ENCODE measurements at places on chromosomes 1 and 21.

DNA sequence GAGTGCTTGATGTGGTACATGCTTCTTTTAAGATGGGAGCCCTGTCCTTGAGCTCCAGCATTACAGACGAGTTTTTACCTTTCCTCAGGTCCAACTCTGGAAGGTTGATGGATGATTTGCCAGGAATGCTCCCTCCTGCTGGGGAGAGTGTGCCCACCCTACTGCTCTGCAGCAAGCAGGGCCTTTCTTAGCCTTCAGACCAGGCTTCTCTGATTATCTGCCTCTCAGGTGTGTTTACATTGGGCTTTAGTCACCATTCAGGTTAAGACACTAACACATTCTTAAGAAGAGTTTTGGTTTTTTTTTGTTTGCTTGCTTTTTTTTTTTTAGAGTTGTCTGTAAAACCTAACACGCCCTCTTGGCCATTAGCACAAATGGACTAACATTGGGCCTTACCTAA lies 301.8 kb downstream of the KCNT2 start:
- no peak for DNase-seq

- no peak for DNase-seq
Measured at GRCh38 chr1:209434066-209434465, 149.4 kb upstream of the CAMK1G start.

- DNase-seq = no peak
Measured at GRCh38 chr1:238257018-238257621, 366.4 kb upstream of the ZP4 start.

DNA sequence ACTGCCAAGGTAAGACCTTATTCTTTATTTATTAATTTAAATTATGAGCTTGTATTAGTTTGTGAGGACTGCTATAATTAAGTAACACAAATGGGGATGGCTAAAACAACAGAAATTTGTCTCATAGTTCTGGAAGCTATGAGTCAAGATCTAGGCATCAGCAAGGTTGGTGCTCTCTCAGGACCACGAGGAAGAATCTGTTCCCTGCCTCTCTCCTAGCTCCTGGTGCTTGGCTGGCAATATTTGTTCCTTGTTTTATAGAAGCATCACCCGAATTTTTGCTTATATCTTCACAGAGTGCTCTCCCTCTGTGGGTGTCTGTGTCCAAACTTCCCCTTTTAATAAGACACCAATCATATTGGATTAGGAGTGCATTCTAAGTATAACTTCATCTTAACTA lies 41.4 kb upstream of the CCDC190 start:
- DNase-seq = no peak

- no peak for DNase-seq
Measured at GRCh38 chr1:118297521-118297920, 112.5 kb upstream of the SPAG17 start.

DNA sequence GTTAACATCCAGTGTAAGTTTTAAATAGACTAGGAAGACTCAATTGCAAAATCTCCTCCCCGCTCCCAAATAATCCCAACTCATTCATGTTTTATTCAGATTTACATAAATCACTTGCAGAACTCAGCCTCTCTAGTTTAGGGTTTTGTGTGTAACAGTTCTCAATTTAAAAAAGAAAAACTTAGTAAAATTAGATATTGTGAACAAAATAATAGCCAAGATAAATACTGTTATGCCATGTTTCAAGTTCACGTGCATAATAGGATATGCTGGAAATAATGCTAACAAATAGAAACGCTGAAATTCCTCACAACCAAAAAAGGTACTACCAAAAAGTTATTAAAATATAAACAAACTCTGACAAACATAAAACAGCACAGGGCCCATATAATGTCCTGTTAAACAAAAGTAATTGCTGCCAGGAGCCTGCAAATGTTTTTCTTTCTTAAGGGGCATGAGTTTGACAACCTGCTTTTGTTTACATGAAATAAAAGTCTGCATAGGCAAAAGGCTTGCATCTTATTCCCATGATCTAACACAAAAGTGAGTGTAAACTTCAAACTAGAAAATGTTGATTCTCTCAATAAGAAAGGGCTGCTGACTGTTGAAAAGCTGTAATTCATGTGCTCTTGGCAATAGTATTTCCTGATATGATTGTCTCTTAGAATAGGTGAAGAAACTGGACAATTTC lies 2.9 kb downstream of the SERTAD4 start:
- no peak for DNase-seq

DNA sequence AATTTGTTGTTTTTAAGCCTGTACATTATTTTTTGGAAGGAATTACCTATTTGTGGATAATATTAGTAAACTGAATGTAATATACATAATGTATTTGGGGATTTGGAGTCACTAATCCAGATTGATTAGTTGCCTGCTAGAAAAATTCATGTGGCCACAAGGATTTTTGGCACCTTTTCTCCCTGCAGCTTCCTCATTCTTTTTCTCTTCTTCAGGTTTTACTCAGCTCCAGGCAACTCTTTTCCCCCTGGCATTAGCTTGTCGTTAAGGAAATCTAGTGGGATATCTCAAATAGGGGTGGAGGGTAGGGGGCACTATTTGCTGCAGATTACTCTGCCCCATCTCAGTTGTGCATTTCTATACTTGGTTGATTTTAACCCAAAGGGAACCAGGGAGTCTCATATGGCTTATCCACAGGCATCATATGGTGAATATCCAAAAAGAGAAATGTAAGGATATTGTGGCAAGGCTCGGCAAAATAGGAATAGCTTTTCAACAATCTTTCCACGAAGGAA lies 203.1 kb downstream of the NFIA start:
- DNase-seq = no peak

GRCh38 chr1:156889802-156890580 lies 3.5 kb upstream of the PEAR1 start:
- DNase-seq = peak; percentile 54

GRCh38 chr1:66270119-66270812 lies 263.7 kb upstream of the SGIP1 start:
- DNase-seq = no peak

GRCh38 chr1:179930867-179931266 lies 23.7 kb upstream of the CEP350 start:
- DNase-seq = no peak

DNA sequence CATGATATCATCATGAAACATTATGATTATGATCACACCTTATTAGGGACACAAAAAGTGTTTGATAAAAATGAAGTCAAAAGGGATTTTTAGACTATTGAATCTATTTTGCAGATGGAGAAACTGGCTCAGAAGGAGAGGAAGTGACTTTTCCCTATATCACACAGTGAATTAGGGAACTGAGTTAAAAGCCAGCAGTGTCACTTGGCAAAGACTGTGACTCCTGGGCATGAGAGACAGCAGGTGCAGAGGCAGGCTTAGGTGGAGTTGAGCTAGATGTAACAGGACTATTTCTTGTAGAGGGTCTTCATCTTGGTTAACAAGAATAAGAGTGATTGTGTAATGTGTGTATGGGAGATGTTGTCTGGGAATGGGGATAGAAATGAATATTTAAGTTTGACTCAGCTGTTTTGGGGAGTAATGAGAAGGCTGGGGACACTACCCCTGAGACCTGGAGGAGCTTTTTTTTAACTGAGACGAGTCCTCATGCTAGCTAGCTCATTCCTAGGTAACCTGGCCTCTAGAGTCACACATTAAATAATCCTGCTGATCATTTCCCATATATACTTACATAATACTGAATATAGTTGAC lies 1.0 kb upstream of the CD84 start:
- DNase-seq = no peak

DNA sequence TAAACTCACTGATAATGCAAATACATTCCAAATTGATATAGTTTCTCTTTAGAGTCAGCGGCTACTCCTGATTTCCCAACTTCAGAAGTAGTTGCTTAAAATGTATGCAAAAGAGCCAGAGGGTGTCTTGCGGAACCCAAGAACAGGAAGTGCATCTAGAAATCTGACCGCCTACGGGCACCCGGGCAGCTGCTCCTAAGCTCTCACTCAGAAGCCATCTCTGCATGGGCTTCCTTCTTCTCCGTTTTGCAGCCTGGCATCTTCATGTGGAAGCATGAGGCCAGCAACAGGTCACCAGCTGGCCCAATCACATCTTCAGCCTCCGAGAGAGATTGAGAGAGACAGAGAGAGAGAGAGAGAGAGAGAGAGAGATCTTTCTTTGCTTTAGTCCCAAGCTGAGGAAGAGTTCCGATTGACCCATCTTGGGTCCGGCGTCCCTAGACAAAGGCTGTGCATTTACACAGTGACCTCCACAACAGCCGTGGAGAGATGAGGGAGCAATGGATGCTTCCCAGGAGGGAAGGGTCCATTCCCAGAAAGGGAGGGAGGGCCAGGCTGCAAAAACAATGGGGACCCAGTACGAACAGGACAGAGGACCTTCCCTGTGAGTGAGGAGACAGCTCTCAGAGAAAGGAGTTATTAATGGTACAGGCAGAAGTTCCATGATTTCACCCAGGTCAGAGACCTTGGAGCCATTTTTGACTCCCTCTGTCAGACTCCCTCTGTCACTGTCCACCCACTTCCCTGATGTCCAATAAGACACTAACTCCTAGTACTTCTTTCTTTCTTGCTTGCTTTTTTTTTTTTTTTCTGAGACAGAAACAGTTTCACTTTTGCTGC lies 28.2 kb upstream of the SLC30A1 start:
- no peak for DNase-seq

DNA sequence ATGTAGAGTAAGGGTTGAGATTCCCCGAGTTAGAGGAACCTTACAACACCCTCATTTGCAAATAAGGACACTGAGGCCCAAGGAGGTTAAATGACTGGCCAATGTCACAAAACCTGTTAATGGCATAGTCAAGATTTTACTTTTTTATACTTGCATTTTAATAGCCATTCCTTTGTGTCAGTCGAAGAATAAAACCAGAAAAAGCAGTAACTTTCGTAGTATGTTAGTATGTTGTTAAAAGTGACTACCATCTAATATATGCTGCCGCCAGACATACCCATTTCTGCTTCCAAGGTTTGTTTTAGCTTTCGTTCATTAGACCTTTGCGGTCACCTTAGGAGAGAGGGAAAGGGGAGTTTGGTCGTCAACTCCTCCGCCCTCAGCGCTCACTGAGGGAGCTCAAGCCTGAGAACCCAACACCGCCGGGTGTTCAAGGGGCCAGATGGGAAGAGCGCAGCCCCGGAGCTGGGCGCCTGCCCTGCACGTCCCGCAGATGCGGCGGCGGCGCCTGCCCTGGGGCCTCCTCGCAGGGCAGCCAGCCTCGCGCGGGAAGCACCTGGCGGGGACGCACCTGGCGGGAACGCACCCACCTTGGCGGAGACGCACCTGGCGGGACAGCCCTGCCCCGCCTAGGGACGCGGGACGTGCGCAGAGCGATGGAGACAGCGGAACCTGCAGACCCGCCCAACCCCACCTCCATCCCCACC lies 466 bp downstream of the VPS26C start:
- peak; percentile 61 for DNase-seq

DNA sequence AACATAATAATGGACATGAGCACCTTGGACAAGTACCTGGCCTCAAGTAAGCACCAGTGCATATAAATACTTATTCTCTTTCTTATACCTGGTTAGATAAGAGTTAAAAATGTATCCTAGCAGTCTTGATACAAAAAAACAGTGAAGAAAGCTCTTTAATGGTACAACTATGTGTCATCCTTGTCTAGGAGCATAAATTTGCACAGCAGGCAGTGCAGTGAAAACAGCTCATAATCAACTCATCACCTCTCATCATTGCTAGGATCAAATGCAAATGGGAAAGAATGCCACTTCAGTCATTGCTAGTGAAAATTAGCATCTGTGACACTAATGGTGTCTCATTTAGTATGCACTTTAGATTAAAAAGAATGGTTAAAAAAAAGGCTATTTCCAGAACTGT lies 7.6 kb downstream of the SAMSN1 start:
- DNase-seq = no peak

- DNase-seq = no peak
Measured at GRCh38 chr1:171913385-171913784, 72.1 kb downstream of the DNM3 start.

DNA sequence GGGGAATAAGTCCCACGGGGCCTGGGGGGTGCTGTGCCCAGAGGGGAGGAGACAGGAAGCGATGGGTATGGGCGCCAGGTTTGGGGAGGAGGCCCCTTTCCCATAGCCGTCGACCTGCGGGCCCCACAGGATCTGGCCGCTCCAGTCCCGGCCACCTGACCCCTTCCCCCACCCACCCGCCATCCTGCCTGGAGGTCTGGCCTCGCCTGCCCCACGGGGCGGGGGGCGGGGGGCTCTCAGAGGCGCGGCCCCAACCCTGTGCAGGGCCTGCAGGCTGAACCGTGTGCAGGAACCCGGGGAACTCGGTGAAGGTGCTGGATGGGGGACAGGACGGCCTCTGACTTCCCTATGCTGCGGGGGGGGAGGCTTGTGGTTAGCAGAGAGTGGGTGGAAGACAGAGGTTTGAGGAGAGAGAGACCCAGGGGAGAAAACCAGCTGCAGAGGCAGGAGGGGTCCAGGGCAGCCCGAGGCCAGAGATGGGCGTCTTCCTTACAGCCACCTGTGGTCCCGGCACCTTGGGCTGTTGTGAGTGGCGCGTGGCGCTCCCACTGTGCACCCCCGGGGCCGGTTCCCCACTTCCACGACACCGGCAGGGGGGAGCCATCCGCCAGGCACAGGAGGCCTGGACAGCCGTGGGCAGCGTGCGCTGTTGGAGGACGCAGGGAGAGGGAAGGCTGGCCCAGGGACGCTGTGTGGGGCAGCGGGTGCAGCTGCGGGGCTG lies 2.5 kb upstream of the TNFRSF18 start:
- no peak for DNase-seq

DNA sequence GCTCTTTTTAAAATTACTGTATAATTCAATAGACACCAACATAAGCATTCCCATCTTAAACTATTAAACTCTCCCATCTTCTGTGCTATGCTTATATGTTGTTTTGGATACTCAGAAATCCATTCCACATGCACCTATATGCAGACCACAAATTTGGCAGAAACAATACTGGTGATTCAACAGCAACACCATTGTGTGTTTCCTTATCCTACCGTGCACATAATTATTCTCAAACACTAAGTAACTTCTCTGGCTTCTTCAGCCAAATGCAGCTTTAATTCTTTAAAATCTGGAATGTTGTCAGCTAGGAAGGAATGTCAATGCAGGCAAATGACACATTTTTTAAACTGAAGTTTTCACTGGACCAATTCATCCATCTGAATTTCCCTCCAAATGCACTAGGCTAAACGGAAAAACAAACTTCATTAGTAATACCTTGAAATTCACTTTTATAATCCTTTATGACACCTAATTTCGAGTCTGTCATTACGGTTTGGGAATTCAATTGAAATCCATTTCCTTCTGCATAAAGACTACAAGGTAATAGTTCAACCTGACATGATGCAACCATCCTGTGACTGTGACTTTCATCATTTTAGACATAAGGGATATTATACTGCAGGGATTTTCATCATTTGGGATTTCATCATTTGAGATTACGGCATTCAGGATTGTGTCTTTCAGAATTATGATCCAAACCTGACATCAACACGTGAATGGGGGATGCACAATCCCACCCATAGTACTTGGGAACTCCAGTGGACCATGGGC lies 308.5 kb downstream of the LTN1 start:
- no peak for DNase-seq

GRCh38 chr1:44807364-44808062 lies 362 bp upstream of the DYNLT4 start:
- DNase-seq = no peak

- no peak for DNase-seq
Measured at GRCh38 chr1:1924386-1924785, 5.3 kb upstream of the TMEM52 start.
